Endothelial cell of umbilical vein (primary cell): ENCODE measurements at places on chromosomes 11 and 22. TPM values are rescaled to one million over a fixed set of nuclear protein-coding genes. Genes with fewer than 3 reads are reported as not detected.

The FAM111B gene
- 2.0 and 2.7 TPM in 2 replicates for polyA plus RNA-seq

The PGA5 gene
- not detected in 2 replicates for polyA plus RNA-seq

The PHF21B gene
- not detected in 2 replicates for polyA plus RNA-seq

The LIN7C gene
- 6.0 and 7.1 TPM in 2 replicates for polyA plus RNA-seq

The MMP3 gene
- not detected in 2 replicates for polyA plus RNA-seq

The ZBTB16 gene
- 9.8 and 16.7 TPM in 2 replicates for polyA plus RNA-seq

The NOX4 gene
- 20.5 and 21.2 TPM in 2 replicates for polyA plus RNA-seq

The CRYBB2 gene
- polyA plus RNA-seq, result 0.24 and 0.36 TPM in 2 replicates

The TIMP3 gene
- polyA plus RNA-seq, result 0.22 and 0.27 TPM in 2 replicates

The HEPN1 gene
- polyA plus RNA-seq, result not detected in 2 replicates

The C11orf87 gene
- polyA plus RNA-seq, result not detected in 2 replicates

The CTR9 gene
- polyA plus RNA-seq, result 5.2 and 7.5 TPM in 2 replicates

The JAM3 gene
- 67.1 and 78.8 TPM in 2 replicates for polyA plus RNA-seq

The OTOG gene
- not detected in 2 replicates for polyA plus RNA-seq

The MUC6 gene
- polyA plus RNA-seq, result not detected in 2 replicates

The OR5B12 gene
- polyA plus RNA-seq, result not detected in 2 replicates

The B4GALNT4 gene
- polyA plus RNA-seq, result 7.9 and 9.2 TPM in 2 replicates

The KRTAP5-11 gene
- polyA plus RNA-seq, result not detected in 2 replicates

The TRMU gene
- polyA plus RNA-seq, result 39.0 and 42.4 TPM in 2 replicates

The SLC22A6 gene
- not detected in 2 replicates for polyA plus RNA-seq

The ABCC8 gene
- not detected in 2 replicates for polyA plus RNA-seq

The MAP6 gene
- polyA plus RNA-seq, result 0.11 and 0.12 TPM in 2 replicates

The HORMAD2 gene
- polyA plus RNA-seq, result not detected in 2 replicates

The HTR3B gene
- not detected in 2 replicates for polyA plus RNA-seq

The SLC22A12 gene
- not detected in 2 replicates for polyA plus RNA-seq

The TSPO gene
- 720 and 1,228 TPM in 2 replicates for polyA plus RNA-seq

The PICK1 gene
- polyA plus RNA-seq, result 18.8 and 20.8 TPM in 2 replicates

The ZBTB44 gene
- 7.0 and 8.7 TPM in 2 replicates for polyA plus RNA-seq

The NPTXR gene
- polyA plus RNA-seq, result 0.37 and 0.43 TPM in 2 replicates

The TMEM132A gene
- 74.3 and 97.9 TPM in 2 replicates for polyA plus RNA-seq

The BACE1-AS gene
- polyA plus RNA-seq, result 8.1 and 9.3 TPM in 2 replicates

The PRSS23 gene
- 146 and 161 TPM in 2 replicates for polyA plus RNA-seq

The ACR gene
- 0.43 and 0.91 TPM in 2 replicates for polyA plus RNA-seq

The DNAJC4 gene
- 41.2 and 64.6 TPM in 2 replicates for polyA plus RNA-seq

The CCDC83 gene
- polyA plus RNA-seq, result not detected in 2 replicates

The CD3G gene
- polyA plus RNA-seq, result not detected in 2 replicates

The OR8A1 gene
- not detected in 2 replicates for polyA plus RNA-seq

The MMP12 gene
- not detected in 2 replicates for polyA plus RNA-seq

The MTNR1B gene
- not detected in 2 replicates for polyA plus RNA-seq

The PRDX5 gene
- 647 and 709 TPM in 2 replicates for polyA plus RNA-seq

The STIM1 gene
- polyA plus RNA-seq, result 33.4 and 34.2 TPM in 2 replicates

The DEUP1 gene
- polyA plus RNA-seq, result not detected in 2 replicates

The LRRC75B gene
- polyA plus RNA-seq, result 15.0 and 22.0 TPM in 2 replicates
